ENCODE measurements at places on chromosomes 1 and 21.

GRCh38 chr1:23421753-23422240 is 2.8 kb downstream of the TCEA3 start:
- no peak for DNase-seq

DNA sequence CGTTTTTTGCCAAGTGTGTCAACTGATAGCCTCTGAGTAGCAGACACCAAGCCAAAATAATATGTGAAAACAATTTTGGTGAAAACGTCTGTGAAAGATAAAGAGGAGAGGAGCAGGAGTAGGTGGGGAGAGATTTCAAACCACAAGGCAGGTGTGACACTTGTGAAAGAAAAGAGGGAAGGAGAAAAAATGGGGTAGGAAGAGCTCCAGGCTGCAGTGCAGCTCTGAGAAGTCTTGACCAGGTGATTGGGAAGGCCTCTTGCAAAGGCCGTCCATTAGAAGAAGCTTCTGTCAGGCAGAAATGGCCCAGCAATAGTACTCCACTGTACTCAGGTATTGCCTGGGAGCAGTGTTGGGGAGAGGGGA is 10.6 kb upstream of the RAVER2 start:
- no peak for DNase-seq

DNA sequence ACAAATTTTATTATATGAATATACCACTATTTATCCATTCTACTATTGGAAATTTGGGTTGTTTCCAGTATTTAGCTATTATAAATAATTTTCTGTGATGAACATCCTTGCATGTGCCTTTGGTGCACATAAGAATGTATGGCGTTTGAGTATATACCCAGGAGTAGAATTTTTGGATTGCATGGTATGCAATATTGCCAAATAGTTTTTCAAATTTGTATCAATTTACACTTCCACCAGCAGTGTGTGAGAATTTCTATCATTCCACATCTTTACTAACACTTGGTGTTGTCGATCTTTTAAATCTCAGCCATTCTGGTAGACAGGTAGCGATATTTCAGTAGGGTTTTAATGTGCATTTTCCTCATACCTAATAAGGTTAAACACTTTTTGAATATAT is 9.2 kb upstream of the FNBP1L start:
- no peak for DNase-seq

GRCh38 chr1:233662575-233663304 is 48.8 kb downstream of the KCNK1 start:
- DNase-seq = no peak

DNA sequence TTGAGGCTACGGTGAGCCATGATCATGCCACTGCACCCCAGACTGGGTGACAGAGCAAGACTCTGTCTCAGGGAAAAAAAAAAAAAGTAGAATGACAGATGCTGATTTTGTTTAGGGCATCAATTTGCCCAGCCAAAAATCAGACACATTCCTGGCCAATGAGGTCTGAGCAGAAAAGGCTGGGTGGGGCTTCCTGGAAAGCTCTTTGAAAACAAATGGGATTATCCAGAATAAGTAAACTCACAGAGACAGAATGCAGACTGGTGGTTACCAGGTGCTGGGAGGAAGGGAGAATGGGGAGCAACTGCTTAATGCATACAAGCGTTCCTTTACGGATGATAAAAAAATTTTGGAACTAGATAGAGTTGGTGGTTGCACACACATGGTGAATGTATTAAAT is 10.1 kb upstream of the CITED4 start:
- no peak for DNase-seq

- DNase-seq = no peak
Observed at GRCh38 chr1:18599086-18599485, 31.6 kb upstream of the PAX7 start.

GRCh38 chr1:20100632-20101355 is 18.5 kb downstream of the PLA2G2D start:
- DNase-seq = peak; percentile 22

GRCh38 chr1:58363585-58363984 is 182.9 kb downstream of the OMA1 start:
- no peak for DNase-seq

DNA sequence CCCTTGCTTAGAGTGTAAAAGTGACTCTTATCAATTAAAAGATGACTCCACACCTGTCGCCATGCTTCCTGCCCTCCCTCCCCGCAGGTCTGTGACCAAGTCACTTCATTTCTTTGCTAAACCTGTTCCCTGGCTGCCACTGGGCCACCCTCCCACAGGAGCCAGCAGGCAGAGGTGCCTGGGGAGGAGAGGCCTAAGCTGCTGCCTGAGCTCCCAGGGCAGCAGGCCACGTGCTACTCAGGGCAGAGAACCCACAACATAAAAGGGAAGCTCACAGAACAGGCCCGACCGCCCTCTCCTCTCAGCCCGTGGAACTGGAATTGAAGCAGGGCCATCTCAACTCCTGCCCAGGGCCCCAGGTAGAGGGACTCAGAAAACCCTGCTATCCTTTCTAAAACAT is 4.9 kb downstream of the C1orf198 start:
- peak; percentile 77 for DNase-seq

GRCh38 chr1:65036570-65037051 is 70.3 kb upstream of the JAK1 start:
- DNase-seq = no peak

GRCh38 chr1:221228594-221228993 is 349.4 kb downstream of the HLX start:
- DNase-seq = no peak

GRCh38 chr1:117894078-117894477 is 35.3 kb downstream of the GDAP2 start:
- DNase-seq = no peak

- no peak for DNase-seq
Observed at GRCh38 chr1:22526098-22526497, 37.2 kb upstream of the EPHA8 start.

GRCh38 chr1:205583461-205584130 is 48.2 kb downstream of the ELK4 start:
- DNase-seq = no peak

- DNase-seq = no peak
Observed at GRCh38 chr1:231508497-231508896, 20.0 kb upstream of the TSNAX start.

DNA sequence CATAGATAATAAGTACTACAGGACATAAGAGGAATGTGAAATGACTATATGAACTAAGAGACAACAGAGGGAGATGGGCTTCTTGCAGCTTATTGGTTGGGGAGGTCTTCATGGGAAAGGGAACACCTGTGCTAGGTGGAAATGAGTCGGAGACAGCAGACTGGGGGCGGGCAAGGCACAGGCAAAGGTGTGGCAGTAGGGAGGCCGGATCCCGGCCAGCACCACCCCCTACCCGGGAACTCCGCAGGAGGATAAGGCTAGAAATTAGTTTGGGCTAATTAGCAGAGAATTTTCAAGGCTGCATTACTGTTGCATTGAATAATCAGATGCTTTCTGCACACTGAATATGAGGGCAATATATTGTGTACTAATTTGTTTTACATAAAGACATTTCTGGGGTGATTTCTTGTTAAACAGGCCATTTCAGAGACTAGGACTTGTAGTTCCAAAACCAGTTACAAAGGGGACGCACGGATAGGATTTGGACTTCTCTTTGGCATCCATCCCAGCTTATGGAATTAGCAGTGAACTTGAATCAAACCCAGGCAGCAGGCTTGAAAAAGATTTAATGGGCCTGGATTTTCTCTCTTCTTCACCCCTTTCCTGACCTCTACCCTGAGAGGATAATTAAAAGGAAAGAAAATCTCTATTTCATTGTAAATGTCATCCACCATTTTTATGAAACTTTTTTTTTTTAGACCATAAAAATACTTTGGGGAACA is 2.2 kb upstream of the HUNK start:
- DNase-seq = no peak

DNA sequence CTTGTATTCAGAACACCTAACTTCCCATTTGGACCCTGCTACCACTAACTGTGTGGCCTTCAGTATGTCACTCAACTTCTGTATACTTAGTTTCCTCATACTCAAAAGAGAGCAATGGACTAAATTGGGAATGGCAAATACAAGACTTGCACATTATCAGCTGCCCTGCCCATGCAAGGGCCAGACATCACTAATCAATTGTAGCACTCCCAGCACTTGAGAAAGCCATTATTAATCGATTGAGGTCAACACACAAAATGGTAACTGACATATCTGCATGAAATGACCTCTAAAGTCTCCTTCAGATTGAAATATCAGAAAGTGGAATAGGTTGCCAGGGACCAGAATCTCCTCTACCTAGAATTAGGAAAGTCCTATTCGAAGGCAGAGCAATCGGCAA is 59.2 kb downstream of the MT1HL1 start:
- DNase-seq = no peak

- no peak for DNase-seq
Observed at GRCh38 chr1:62269851-62270495, 49.3 kb downstream of the KANK4 start.
